Uterine smooth muscle cell (primary cell): ENCODE measurements at places on chromosomes 5 and 9. TPM values are rescaled to one million over a fixed set of nuclear protein-coding genes. Genes with fewer than 3 reads are reported as not detected.

Gene RANBP17
- 12.3 and 14.4 TPM in 2 replicates for total RNA-seq

Gene ADAMTS6
- total RNA-seq = 155 and 181 TPM in 2 replicates

Gene UGT3A1
- not detected in 2 replicates for total RNA-seq

Gene LCNL1
- 0.66 and 6.4 TPM in 2 replicates for total RNA-seq

Gene SLCO4C1
- total RNA-seq = under 0.01 TPM in 2 replicates

Gene CDH6
- total RNA-seq = 12.7 and 21.6 TPM in 2 replicates

Gene ASTN2
- 7.5 and 9.0 TPM in 2 replicates for total RNA-seq
